ENCODE measurements at places on chromosomes 2 and 18.
A peak's percentile ranks its signal among the peaks of the same experiment; 100 is the strongest.

DNA sequence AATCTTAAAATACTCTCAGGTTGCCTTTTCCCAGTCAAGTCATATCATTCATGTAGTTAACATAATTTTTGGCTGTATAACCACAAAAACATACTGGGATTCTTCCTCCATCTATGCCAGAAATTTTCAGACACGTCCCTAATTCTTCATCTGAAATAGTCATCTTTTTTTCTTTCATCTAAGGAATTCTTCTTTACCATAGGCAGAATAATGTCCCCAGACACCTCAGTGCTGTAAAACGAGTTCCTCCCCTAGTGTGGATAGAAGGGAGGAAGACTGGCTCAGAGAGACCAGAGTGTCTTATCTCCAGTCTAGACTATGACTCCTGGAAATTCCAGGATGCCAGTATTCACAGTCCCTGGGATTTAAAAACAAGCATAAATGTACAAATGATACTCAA is 127.8 kb downstream of the MREG start:
- no peak for DNase-seq

- no peak for DNase-seq
Measured at GRCh38 chr2:86038291-86039081, 67.2 kb downstream of the POLR1A start.

GRCh38 chr18:832085-832681 is 20.1 kb upstream of the YES1 start:
- DNase-seq: no peak

DNA sequence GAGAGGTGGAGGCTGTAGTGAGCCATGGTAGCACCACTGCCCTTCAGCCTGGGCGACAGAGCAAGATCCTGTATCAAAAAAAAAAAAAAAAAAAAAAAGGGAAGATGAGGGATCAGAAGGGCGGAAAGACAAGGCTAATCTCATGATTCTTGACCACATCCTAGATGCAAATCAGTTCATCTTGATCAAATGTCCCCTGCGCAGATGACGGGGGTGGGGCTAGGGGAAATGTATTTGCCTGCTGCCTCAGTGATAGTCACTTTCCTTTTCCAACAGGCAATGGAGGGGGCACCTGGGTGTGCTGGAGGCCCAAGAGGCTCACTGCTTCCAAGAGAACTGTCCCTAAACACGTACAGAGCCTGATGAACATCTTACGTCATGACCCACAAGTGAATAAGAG is 3.7 kb upstream of the EMILIN2 start:
- no peak for DNase-seq

GRCh38 chr18:9835825-9836224 is 49.9 kb upstream of the TXNDC2 start:
- DNase-seq: no peak

GRCh38 chr2:96888072-96889011 is 18.5 kb upstream of the SEMA4C start:
- DNase-seq: no peak

DNA sequence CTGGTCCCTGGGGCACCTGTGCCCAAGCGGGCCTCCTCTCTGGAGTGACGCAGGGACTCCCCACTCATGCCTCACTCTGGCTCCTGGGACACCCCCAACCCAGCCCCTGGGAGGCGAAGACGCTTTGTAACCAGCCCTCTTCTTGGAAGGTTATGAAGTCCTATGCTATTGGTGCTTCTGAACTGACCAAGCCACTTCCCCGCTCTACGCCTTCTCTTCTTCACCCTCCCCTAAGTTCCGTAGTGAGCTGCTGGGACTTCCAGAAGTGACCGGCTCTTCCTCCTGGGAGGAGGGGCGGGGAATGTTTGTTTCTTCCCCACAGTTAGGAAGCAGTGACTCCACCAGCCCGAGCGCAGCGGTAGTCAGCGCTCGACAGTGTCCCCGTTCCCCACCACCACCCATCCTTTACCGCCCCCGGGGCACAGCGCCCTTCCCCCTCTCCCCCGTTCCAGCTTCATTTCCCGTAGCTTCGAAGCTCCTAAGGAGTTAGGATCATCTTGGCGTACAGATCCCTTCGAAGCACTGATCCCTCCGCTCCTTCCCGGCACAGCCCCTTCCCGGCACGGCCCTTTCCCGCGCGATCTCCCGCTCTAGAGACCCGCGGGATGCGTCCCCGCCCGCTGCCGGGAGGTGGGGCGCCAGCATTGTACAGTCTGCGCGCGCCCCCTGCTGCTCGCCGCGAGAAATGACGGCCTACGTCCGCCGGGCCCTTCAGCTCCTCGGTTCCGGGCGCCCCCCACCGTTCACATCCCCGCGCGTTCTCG is 25.3 kb upstream of the NOTO start:
- peak; percentile 80 for DNase-seq

GRCh38 chr2:28666496-28667184 is 85.0 kb upstream of the PPP1CB start:
- DNase-seq: no peak

GRCh38 chr2:189302274-189302948 is 122.8 kb upstream of the COL5A2 start:
- no peak for DNase-seq

DNA sequence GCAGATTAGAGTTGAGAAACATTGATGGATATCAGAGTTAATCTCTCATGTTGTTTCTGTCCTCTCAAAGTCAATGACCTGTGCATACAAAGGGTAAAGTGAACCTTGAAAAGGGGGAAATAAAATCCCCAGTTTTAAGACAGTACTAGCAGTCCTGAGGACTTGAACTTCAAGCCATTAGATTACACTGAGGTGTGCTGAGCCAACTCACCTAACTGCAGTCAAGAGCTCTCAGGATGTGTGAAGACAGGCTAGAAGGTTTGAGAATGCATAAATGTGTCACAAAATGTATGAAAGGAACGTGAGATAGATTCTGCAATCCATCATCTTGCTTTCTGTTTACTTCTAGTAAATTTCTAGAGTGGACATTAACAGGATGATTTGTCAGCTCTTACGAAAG is 35.5 kb downstream of the DOCK10 start:
- DNase-seq: no peak

DNA sequence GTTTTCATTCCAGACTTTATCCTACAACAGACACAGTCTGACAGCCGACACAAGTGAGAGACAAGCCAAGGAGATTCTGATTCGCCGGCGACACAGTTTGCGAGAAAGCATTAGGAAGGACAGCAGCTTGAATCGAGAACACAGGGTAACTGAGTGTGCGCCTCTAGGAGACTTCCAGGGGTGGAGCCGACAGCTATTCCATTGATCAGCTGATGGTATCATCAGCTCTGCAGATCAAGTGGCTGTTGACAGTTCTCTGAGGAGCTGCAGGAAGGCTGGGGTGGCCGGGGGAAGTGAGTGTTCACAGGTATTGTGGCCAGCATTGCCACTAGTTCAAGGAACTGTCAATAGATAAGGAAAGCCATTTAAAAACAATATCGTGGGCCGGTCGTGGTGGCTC is 57.3 kb upstream of the TMEM182 start:
- DNase-seq: no peak

GRCh38 chr2:46913471-46914381 is 1.9 kb downstream of the MCFD2 start:
- no peak for DNase-seq

DNA sequence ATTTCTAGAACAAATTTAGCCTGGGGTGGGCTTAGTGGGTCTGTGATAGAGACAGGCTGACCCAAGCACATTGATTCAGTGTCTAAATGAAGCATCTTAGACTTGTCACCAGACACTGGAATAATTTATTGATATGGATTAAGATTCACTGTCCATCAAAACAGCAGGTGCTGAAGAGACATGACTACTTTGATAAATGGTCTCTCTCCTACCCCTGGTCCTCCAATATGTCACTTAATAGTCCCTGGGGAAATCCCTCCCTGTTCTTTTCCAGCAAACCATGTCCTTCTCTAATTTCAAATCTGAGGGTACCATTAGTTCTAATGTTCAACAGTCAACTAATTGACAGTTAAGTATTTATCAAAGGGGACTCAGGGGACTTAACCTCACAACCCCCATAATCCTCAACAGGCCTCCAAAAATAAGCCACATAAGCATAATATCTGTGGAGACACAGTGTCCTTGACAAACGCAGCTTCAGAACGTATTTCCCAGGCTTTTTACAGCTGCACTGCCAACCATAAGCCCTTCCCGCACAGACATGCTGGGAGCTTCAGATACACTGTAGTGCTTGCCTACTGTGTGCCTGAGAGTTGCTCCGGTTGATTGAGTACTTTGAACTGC is 391.0 kb downstream of the THSD7B start:
- DNase-seq: no peak

GRCh38 chr18:32308493-32309120 is 118.8 kb downstream of the MEP1B start:
- no peak for DNase-seq

DNA sequence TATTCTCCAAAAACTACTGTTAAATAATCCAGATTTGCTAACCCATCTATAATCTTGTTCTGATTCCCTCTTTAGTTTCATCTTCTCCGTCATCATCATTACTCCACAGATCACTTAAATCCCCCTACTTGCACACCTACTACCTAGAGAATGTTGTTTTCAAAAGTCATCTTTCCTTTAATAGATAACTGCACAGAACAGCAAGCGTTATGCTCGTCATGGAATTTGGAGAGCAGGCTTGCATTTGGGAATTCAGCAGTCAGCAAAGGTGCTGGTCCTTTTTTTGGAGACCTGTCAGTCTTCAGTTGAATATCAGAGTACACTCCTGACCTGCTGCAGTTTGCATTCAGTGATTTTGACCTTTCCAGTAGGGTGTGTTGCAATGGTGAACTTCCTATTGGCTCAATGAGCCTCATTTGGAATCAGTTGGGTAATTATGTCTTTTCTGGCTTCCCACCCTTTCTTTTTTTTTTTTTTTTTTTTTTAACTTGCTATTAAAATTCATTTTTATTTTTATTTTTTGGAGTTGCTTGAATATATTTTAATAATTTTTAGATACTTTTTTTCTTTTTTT is 110.6 kb downstream of the HNRNPLL start:
- no peak for DNase-seq

Data from stimulated activated CD8-positive, alpha-beta memory T cell treated with anti-CD3 and anti-CD28 coated beads, Interleukin-7, amount 100 ng/mL, for 24 hours (primary cell).